Immature natural killer cell (primary cell): ENCODE measurements at places on chromosomes 6 and 20.
A peak's percentile ranks its signal among the peaks of the same experiment; 100 is the strongest.

GRCh38 chr6:4872841-4873240 is 96.6 kb downstream of the CDYL start:
- no peak for DNase-seq

- DNase-seq, result no peak
These were observed 499.3 kb downstream of the CDKAL1 start for GRCh38 chr6:21033575-21034026.

DNA sequence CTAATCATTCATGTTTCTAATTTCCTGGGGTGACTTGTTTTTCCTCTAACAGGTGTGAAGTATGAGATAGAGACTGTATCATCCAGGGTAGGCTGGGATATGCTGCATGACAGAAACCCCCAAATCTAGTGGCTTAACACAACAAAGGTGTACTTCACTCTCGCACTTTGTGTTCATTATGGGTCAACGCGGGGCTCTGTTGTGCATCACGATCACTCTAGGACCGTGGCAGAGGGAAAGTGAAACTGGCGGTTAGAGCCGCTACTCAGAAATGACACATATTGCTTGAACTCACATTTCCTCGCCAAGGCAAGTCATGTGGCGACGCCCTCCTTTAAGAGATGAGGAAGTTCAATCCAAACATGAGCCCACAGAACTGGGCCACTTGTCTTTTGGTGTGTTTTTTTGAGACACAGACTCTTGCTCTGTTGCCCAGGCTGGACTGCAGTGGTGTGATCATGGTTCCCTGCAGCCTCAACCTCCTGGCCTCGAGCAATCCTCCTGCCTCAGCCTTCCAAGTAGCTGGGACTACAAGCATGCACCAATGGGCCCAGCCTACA is 41.3 kb downstream of the PCNA start:
- peak; percentile 86 for DNase-seq

- DNase-seq, result peak; percentile 19
These were observed 33.8 kb upstream of the RREB1 start for GRCh38 chr6:7073821-7074525.

GRCh38 chr20:50856475-50857041 is 61.7 kb downstream of the BCAS4 start:
- DNase-seq, result no peak

GRCh38 chr6:90295854-90296340 is 746 bp downstream of the BACH2 start:
- DNase-seq, result peak; percentile 69

DNA sequence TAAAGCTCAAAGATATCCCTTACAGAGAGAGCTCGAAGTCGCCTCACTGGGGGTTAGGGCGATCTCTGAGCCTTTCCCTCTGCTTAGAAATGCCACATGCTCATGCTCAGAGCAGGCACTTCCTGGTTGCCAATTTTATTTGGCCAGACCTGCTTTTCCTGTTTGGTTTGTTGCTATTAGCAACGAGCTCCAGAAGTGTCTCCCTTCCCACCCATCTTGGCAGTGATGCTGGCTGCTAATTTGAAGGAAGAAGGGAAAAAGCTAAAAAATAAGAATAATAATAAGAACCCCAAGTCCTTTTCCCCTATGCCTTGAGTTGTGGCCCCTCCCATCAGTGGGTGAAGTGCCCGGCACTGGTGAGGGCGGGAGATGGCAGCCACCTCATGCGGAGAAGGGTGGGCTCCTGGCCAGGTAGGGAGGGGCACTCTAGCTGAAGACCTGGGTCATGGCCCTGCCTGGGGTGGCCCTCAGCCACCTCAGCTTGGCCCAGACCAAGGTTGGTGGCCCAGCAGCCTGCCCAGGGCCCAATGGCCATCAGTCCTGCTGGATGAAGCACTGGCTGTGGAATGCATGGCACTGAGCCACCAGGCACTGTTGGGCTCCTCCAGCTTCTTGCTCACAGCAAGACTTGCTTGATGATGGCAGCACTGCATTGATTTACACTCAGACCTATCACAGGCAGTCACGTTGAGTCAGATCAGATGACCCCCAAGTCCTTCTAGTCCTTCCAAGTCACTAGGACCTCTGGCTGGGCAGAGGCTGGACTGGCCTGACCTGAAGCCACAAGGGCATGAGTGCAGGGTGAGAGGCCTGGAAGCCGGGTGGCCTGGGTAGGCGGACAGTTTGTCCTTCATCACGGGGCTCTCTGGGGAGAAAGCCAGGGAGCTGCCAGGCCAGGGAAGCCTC is 79.0 kb downstream of the SYNJ2 start:
- no peak for DNase-seq

- no peak for DNase-seq
These were observed 386.8 kb downstream of the HDGFL1 start for GRCh38 chr6:22956029-22956681.

DNA sequence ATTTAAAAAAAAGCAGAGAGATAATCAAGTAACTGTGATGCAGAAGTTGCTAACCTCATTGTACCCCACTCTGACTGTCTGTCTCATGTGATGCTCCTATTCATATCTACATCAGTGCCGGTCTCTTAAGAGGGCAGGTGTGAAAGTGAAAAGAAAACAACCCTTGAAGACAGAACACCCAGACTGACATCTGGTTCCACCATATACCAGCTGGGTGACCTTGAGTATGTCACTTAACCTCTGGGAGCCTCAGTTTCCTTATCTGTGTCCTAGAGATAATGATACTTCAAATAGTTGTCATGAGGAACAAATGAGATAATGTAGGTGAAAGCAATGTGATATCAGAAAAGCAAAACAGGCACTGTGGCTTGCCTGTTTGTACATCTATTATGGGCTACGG is 426.8 kb upstream of the SOX4 start:
- DNase-seq, result no peak

- DNase-seq, result no peak
These were observed 46.8 kb upstream of the FAM83C start for GRCh38 chr20:35339007-35339406.

- no peak for DNase-seq
These were observed 134.6 kb downstream of the ATXN1 start for GRCh38 chr6:16626650-16627049.

DNA sequence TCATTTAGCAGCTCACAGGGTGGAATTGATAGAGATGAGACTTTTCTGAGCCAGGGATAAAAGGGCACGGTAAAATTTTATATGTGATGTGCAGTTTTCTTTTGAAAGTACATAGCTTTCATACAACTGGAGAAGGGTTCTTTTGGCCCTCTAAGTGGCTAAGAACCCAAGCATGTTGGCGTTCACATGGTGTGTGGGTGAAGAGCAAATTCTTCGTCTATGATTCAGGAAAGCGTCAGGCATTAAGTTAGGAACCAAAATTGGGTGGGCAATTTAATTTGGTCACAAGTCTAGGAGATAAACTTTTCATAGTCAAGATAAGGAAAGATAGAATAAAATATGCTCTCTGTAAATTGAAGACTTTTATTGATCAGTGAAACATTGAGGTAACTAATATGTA is 153.9 kb downstream of the UTRN start:
- DNase-seq, result no peak

- no peak for DNase-seq
These were observed 45.6 kb upstream of the FYN start for GRCh38 chr6:111918825-111919224.

GRCh38 chr6:118724211-118724610 is 72.8 kb upstream of the CEP85L start:
- DNase-seq, result no peak

- no peak for DNase-seq
These were observed 53.8 kb upstream of the POLR1H start for GRCh38 chr6:30007132-30007764.

GRCh38 chr6:124203101-124203811 is 399.6 kb downstream of the NKAIN2 start:
- DNase-seq, result no peak

- DNase-seq, result no peak
These were observed 921.8 kb upstream of the GJE1 start for GRCh38 chr6:141210901-141211300.

GRCh38 chr6:90497411-90497810 is 89.5 kb downstream of the MAP3K7 start:
- no peak for DNase-seq

DNA sequence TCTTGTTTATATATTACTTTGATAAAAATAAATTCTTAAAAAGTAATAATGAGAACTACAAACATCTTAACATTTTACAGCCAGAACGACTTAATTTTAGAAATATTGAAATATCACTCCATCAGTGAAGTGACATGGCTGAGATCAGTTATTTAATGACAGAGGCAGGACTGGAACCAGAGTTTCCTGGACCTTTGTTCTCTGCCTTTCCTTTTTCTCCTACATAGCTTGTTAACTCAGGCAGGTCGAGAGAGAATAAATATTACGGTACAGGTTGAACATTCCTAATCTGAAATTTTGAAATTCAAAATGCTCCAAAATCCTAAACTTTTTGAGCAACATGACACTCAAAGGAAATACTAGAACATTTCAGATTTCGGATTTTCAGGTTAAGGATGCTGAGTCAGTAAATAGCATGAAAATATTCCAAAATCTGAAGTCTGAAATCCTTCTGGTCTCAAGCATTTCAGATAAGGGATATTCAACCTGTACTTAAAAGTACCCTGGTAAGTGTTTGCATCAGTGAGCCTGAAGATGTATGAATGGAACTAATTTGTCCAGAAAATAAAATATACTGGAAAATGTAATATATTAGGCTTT is 6.5 kb downstream of the TMEM170B start:
- DNase-seq, result no peak

DNA sequence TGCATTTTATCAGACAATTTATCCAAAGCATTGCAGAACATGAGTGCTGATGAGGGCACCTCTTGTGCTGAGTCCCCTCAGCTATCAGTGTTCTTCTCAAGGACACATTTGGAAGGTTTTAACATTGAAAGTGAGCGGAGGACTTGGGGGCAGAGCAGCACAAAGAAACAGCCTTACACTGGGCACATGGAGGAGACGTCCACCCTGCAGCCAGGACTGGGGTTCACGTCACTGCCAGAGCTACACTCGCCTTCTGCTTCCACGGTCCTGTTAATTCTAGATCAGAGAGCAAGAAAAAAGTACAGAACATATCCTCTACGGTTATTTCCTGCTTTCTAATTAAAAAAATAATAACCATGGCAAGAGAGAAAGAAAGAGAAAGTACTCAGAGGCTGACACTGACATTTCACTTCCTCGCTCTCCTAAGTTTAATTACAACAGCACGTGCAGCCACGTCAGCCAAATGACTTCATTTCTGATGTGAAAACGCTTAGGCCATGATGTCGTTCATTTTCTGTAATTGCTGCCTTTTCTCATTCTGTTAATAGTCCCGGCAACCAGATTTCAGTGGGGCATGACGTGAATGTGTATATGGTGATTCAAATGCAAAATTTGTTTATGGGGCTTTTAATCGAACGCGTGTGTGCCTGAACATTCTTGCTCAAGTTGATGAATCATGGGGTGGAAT is 5.1 kb downstream of the PRND start:
- DNase-seq, result peak; percentile 25

GRCh38 chr6:63561288-63561687 is 11.0 kb upstream of the LOC128125822 start:
- DNase-seq, result no peak

- no peak for DNase-seq
These were observed 19.5 kb downstream of the CDH4 start for GRCh38 chr20:61271312-61272231.

DNA sequence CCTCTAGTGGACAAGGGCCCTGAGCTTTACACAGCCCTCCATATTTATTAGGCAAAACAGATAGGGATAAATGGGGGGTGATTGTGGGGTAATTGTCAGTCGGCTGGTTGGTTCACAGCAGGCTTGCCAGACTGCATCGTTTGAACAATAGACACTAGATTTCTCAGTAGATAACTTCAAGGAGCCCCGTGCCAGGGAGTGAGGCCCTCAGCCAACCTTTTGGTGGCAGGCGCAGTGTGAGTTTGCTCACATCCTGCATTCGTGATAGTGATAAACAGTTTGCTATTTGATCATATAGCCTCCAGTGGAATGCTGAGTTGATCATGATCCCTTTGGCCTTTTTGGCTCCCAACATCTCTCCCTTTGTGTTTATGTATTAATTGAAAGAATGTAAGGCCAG is 3.6 kb upstream of the ABHD12 start:
- DNase-seq, result no peak

- DNase-seq, result no peak
These were observed 440.2 kb downstream of the RFPL4B start for GRCh38 chr6:112787371-112787770.

GRCh38 chr6:54710456-54710855 is 136.1 kb upstream of the FAM83B start:
- no peak for DNase-seq

DNA sequence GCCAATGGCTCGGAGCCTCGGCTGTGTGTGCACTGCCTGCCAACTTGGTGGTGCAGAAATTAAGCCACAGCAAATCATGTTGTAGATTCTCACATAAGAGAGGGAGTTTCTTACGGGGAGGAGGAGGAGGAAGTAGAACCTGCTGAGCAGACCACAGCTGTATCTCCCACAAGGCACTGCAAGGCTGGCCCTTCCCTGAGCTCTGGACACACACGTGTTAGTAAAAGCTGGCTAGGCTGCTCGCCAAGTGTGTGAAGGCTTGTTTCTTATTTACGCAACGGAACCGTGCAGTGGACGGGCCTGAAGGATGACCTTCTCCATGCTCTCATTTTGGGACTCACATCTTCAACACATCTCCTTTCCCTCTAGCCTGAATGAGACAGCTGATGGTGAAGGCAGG is 15.7 kb upstream of the QKI start:
- DNase-seq, result no peak

DNA sequence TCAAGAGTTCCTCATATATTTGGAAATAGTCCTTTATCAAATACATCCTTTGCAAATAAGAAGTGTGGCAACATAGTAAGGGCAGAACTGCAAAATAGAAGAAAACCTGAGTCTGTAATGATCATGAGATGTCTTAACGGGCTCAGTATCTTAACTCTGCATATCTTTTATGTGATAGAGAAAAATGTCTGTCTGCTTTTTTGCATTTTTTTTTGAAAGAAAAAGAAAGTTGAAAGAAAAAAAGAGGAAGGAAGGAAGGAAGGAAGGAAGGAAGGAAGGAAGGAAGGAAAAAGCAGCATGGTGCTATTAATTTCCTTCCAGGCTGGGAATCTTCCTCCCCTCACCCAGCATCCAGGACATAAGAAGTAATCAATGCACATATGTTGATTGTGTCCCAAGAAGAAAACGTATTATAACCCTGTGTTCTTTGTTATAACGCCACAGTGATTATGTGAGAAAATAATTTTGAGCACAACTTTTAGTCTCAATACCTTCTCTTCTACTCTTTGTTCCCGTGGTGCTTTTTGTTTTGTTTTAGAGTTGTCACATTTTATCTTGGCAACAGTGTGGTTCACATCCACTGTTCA is 58.7 kb upstream of the PCSK2 start:
- no peak for DNase-seq

- DNase-seq, result no peak
These were observed 118.9 kb upstream of the SMLR1 start for GRCh38 chr6:130708338-130708737.
